NCI-H1105 (cell line): ENCODE measurements at places on chromosomes 3 and 15.

GRCh38 chr15:55992769-55993110 lies 672 bp downstream of the NEDD4 start:
- no peak for DNase-seq

- no peak for DNase-seq
These were observed 218.8 kb downstream of the VPS13C start for GRCh38 chr15:61841466-61841865.

GRCh38 chr3:9119331-9119730 lies 130.1 kb downstream of the SRGAP3 start:
- DNase-seq: no peak

GRCh38 chr3:122003606-122004005 lies 18.4 kb downstream of the ILDR1 start:
- DNase-seq: no peak

- no peak for DNase-seq
These were observed 7.0 kb upstream of the DMXL2 start for GRCh38 chr15:51629612-51630011.

- DNase-seq: no peak
These were observed 199.5 kb downstream of the KLF13 start for GRCh38 chr15:31525988-31526665.
